ENCODE measurements at places on chromosomes 16 and 17.
A peak's percentile ranks its signal among the peaks of the same experiment; 100 is the strongest.

DNA sequence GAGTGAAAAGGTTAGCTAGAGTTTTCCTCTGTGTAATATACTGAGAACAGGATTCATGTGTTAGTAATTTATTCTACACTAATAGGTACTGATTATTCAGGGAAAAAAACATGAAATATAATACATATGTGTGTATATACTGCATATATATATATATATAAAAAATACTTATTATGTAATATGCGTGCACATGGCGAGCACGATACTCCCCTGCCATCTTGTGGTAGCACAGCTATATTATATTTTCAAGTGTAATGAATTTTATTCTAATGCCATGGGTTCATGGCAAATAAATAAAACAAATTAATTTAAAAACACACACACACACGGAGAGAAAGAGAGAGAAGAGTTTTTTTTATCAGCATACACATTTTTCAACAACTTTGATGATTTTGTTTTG lies 460.6 kb downstream of the KCNJ2 start:
- no peak for DNase-seq

DNA sequence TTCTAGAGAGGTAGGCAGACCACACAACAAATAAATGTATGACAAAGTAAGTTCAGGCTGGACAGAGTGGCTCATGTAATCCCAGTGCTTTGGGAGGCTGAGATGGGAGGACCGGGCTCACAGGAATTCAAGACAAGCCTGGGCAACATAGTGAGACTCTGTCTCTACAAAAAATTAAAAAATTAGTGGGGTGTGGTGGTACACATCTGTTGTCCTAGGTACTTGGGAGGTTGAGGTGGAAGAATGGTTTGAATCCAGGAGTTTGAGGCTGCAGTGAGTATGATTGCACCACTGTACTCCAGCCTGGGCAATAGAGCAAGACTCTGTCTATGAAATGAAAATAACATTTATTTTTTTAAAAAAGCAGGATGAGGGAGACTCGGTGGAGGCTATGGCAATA lies 18.5 kb downstream of the CHP2 start:
- no peak for DNase-seq

- DNase-seq: no peak
Measured at GRCh38 chr17:33964344-33964979, 290.6 kb upstream of the CCL2 start.

DNA sequence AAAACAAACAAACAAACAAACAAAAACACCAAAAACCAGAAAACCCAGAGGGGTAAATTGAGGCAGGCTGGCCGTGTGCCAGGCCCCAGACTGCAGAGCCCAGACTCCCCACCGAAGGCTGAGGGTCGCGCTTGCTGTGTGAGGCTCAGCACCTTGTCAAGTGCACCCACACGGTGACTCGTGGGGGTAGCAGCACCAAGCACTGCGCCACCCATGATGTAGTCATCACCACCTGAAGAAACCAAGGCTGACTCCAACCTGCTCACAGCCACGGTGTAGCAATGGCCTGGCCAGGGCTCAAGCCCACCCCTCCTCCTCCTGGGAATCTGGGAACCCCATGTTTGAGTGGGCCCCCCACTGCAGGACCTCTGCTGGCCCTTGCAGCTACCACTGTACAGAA lies 11.9 kb downstream of the MCRIP1 start:
- DNase-seq: no peak

GRCh38 chr17:43808076-43808475 lies 24.9 kb downstream of the MPP3 start:
- DNase-seq: no peak

- peak; percentile 83 for DNase-seq
Measured at GRCh38 chr17:45149037-45149668, 878 bp downstream of the HEXIM1 start.

GRCh38 chr16:66014221-66014620 lies 352.3 kb upstream of the CDH5 start:
- no peak for DNase-seq

DNA sequence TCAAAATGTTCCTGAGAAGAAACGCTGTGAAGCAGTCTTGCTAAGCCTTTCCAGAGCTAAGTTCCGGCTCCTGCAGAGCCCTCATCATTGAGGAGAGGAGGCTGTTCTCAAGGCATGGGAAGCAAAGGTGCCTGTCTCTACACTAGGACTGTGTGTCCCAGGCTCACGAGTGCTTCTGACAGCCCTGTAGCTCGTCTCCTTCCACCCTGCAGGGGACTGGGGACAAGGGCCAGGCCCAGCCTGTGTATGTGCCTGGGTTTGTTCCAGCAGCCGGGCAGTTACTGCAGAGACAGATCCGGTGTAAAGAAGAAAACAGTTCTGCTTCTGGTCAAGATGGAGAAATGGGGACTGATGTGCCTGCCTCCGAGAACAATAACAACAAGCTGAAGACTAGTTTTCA lies 156.0 kb downstream of the ENGASE start:
- no peak for DNase-seq

GRCh38 chr17:51850201-51850600 lies 308.3 kb downstream of the CA10 start:
- no peak for DNase-seq

GRCh38 chr16:19380328-19380727 lies 37.4 kb upstream of the TMC5 start:
- DNase-seq: no peak

- no peak for DNase-seq
Measured at GRCh38 chr16:81447383-81448101, 2.9 kb downstream of the CMIP start.

GRCh38 chr16:79186196-79186595 lies 414.3 kb downstream of the MAF start:
- no peak for DNase-seq

DNA sequence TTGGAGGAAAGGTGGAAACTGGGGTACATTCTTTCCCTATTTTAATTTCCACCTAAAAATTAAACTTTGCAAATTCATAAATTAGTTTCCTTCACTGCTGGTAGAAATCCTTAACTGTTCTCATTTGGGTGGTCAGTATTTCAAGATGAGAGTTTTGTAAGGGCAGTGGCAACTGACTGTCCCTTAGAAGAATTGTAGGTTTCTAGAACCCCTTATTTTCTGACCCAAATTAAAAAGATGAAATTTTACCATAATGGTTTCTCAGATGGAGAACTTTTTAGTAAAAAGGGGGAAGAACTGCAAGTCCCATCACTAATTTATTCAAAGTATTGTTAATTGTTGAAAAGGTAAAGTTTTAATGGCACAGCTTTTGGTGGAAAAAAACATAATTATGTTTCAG lies 5.6 kb downstream of the IGF2BP1 start:
- no peak for DNase-seq

GRCh38 chr17:61635913-61636432 lies 45.0 kb upstream of the NACA2 start:
- peak; percentile 59 for DNase-seq

- no peak for DNase-seq
Measured at GRCh38 chr16:3060339-3061127, 4.9 kb upstream of the IL32 start.

DNA sequence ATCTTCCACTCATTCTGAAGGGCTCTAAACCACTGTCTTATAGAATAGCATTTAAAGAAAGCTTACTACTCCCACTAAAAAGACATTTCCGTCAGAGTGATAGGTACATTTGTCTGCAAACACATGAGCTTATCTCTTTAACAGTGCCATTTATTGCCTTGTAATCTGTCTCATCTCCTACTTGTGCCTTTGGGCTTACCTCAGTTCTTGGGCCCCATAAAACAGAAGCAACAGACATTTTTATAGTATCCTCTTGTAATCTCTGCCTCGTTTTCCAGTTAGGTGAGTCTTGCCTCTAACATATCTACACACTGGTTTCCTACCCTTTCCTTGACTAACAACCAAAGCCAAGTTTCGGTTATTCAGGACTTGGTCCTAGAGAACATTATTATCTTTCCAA lies 681.4 kb upstream of the KIF2B start:
- no peak for DNase-seq
